Stimulated activated effector memory CD8-positive, alpha-beta T cell treated with anti-CD3 and anti-CD28 coated beads, Interleukin-12 subunit alpha, Interleukin-12 subunit beta, amount 100 ng/mL, for 72 hours (primary cell): ENCODE measurements at places on chromosomes 3 and 15.

- DNase-seq, result no peak
These were observed 60.8 kb upstream of the MEF2A start for GRCh38 chr15:99504823-99505551.

DNA sequence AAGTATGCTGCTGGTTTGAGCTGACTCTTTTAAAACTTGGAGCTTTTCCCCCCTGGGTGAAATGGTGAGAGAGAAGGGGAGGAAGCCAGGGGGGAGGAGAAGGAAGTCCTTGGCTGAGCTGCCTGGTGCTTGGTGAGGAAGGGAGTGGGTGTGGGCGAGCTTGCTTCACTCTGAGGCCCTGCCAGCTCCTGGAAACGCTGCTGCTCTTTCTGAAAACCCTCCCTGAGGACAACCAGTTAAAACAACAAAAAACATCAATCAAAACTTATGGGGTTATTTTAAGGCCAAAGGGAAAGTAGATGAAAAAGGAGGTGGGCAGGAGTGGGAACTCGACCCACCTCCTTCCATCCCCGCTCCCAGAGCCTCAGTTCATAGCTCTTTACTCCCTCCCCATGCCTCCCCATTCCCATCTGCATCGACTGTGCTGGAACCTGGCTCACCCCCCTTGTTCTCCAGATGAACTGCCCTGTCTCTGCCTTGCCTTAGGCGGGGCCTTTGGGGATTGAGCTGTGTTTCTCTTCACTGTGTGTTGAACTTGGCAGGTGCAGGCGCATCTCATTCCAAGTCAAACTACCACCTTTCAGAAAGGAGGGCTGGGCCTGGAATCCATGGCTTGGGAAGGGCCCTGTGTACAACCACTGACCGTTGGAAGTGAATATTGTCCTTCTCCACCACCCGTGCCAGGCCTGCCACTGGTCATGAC, 166.1 kb downstream of the ZNF621 start:
- DNase-seq, result no peak

GRCh38 chr3:127628788-127629466, at the start of gene PODXL2:
Gene PODXL2, plus strand, starts transcription at chr3:127629185. Its CDS starts 35 bp downstream, at chr3:127629220.
- no peak for DNase-seq

DNA sequence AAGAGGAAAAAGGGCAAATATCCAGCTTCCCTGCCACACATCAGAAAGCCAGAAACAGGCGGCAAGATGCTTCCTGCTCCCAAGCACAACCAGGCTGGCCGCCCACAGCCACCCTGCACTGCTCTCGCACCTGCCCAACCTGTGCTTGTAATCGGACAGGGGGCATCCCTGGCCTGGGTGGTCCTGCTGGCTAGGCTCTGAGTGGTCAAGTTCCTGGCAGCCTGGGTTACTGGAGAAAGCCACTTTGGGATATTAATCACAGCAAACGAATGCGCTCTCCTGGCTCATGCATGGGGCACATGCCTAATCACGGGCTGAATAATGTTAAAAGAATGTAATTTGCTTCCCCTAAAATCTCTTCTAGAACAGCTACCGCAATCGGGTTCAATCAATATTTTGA, 442.4 kb downstream of the MCTP2 start:
- DNase-seq, result no peak

DNA sequence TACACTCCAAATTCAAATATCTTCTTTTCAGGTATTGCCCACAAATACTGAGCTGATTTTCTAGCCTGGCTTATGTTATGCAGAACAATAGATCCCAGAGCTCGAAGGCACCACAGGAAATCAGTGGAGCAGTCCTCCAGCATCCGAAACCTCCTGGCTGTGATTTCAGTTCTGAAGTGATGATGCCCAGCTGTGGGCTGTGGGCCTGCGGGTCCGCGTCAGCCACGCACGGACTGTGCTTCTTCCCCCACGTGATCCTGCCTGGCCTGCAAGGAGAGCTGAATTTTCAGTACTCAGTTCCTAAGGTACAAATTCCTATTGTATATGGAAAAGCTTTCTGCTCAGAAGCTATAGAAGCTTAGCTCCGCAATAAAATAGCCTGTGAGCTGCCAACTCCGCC, 96.2 kb downstream of the OCA2 start:
- peak; percentile 25 for DNase-seq

DNA sequence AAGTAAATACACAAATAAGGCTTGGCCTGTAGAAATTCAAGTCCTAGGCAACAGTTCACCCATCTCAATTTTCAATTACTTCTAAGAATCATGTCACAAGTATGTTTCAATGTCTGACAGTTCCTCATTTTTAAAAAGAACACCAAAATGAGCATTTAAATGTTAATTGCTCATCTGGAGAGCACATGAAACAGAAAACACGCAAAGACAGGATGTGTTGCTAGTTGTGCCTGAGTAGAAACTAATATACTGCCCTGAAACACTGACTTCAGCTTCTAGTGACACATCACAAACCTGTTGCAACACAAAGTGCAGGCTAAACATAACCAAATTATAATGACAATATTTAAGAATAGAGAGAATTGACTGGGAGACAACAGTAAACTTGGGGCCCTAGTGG, 167.3 kb upstream of the THBS1 start:
- DNase-seq, result no peak

GRCh38 chr3:32500880-32501782, 1.5 kb downstream of the CMTM6 start:
- no peak for DNase-seq

GRCh38 chr3:108661699-108662098, 72.2 kb downstream of the DZIP3 start:
- no peak for DNase-seq
